ENCODE measurements at places on chromosomes 3 and 15. TPM values are rescaled to one million over a fixed set of nuclear protein-coding genes. Genes with fewer than 3 reads are reported as not detected.
A peak's percentile ranks its signal among the peaks of the same experiment; 100 is the strongest.

Gene ADIPOQ
- not detected for total RNA-seq

Gene SCN11A
- total RNA-seq = 0.12 TPM

Gene CYP19A1
- total RNA-seq = not detected

Gene DNAH12
- 0.23 TPM for total RNA-seq

Gene IGF2BP2
- 0.99 TPM for total RNA-seq

Gene PLSCR4
- not detected for total RNA-seq

Gene SNX1
- total RNA-seq = 98.8 TPM

Gene FBN1
- 0.58 TPM for total RNA-seq

Gene HHLA2
- total RNA-seq = 0.40 TPM

Gene GLDN
- total RNA-seq = not detected

GRCh38 chr15:65752151-65752700, 39.9 kb downstream of the DENND4A start:
- no peak for DNase-seq

GRCh38 chr15:76993114-76993725, 1.7 kb upstream of the PSTPIP1 start:
- DNase-seq = no peak

DNA sequence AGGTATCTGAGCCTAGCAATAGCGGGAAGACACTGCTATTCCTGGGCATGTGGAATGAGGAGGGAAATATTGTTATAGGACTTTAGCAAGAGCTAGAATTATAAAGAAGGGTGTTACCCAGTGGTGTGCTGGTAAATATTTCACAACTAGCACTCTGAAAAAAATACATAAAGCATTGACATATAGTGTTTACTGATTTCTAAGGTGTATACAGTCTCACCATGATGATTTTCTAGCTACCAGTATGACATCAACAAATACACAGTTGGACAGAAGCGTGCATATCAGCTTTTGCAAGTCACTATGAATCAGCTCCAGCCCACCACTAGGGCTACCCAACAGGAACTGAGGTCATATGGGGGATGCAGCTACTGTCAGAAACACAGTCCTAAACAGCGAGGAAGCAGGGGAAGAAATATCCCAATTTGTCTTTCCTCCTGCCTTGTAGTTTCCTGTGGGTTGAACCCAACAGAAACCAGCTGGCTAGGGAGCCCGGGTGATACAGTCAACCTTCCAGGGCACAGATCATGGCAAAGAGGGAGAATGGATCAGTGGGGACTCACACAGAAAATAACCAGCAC, 39.6 kb downstream of the HGD start:
- DNase-seq = no peak

GRCh38 chr3:46406788-46407611, at the start of the genes CCR5AS and CCRL2:
TSS of gene CCR5AS (minus strand) at chr3:46407066.
TSS of gene CCRL2 (plus strand) at chr3:46407259. CDS start at chr3:46408080, 821 bp downstream.
- DNase-seq = peak; percentile 18

DNA sequence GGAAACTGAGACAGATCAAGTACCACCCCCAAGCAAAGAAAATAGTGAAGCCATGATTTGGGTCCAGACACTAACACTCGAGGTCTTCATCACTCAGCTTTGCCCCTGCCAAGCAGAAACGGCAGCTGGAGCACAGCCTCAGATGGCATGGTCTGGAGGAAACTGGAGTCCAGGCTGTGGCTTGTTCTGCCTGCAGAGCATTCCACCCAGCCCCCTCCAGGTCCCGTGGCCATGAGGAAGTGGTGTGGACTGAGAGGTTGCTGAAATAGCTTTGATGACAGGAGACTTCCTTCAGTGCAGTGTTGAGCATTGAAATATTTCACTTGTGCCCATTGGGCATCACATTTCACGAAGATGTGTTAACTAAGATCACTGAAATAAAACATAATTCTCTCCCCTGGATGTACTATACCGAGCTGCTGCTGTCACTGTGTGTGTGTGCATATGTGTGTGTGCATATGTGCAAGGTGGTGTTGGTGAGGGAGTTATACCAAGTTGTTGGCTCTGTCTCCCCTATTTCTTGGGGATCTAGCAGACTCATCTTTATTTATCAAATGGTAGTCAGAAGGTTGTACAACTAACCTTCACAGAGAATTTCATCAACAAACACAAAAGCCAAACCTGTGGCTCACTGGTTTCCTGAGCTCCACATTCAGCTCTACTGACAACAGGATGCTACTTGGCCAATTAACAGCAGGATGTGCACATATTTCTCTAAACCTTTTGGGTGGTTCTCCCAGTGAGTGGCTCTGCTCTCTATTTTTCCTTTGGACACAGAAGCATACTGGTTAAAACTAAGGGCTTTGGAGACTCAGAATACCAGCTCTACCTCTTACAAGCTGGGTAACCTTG, 660.1 kb upstream of the CFAP20DC start:
- DNase-seq = peak; percentile 3

GRCh38 chr3:6739288-6739687, 121.6 kb upstream of the GRM7 start:
- no peak for DNase-seq

DNA sequence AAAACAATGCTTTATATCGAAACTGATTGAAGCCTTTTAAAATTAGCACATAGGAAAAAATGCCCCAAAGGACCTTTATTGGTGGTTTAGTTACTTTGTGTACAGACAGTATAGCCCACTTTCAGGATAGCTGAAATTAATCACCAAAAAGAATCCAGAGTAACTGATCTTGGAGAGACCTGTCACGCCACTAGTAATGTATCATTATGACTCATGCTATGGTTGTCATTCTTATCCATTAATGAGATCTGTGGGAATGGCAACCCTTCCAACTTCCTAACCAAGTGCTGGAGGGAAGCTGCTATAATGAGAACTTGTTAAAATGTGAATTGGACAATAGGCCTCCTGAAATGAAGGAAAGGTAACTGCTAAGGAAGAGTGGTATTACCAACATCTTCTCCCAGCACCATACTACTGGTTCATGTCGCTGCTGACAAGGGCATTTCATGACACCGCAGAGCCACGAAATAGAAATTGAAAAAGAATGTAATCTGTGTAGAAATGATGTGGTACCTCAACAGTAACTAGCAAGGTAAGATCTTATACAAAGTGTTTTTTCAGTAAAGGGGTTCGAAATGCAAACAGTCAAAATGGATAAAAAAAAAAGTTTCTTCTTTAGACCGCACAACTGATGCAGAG, 7.1 kb upstream of the EMC4 start:
- DNase-seq = no peak

DNA sequence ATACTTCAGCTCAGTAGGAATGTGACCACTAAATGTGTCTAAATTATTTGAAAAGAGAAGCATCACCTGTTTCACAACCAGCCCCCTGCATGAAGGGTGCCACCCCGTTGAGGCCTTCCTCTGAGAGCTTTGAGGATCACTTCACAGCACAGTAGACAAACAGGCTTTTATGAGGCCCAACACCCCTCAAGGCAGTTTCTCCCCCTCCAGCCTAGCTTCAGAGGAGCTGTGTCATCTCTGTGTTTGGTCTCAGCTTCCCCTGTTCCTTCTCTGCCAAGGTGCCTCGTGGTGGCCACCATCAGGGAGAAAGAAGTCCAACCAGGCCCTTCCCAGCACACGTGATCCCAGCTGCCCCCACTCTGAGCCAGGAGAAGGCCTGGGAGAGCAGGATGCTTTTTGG, 21.6 kb upstream of the DUSP7 start:
- DNase-seq = no peak

GRCh38 chr3:125232401-125232800, 19.9 kb upstream of the SLC12A8 start:
- DNase-seq = no peak

DNA sequence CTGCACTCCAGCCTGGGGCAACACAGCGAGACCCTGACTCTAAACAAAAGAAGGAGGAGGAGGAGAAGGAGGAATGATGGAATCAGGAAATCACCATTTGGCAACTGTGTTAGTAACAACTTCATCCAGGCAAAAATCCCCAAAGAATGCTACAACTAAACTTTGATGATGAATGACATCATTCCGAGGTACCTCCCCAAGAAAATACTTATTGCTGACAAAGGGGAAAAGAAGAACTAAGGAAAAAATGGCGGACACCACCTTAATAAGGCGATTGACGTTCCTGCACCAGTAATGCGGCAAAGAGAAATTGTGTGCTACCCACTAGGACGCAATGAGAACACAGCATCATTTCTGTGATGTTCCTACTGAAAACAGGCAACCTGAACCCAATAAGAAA, 78.2 kb upstream of the SLC6A11 start:
- no peak for DNase-seq

DNA sequence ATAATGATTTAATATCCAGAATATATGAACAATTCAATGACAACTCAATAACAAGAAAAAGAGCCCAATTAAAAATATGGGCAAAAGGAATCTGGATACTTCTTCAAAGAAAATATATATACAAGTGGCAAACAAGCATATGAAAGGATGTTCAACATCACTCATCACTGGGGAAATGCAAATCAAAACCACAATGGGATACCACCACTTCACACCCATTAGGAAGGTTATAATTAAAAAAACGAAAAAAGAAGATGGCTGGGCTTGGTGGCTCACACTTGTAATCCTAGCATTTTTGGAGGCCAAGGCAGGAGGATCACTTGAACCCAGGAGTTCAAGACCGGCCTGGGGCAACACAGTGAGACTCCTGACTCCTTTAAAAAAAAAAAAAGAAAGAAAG, 4.1 kb downstream of the CCDC12 start:
- no peak for DNase-seq

GRCh38 chr15:72559781-72560180, 85.7 kb downstream of the ARIH1 start:
- DNase-seq = no peak

DNA sequence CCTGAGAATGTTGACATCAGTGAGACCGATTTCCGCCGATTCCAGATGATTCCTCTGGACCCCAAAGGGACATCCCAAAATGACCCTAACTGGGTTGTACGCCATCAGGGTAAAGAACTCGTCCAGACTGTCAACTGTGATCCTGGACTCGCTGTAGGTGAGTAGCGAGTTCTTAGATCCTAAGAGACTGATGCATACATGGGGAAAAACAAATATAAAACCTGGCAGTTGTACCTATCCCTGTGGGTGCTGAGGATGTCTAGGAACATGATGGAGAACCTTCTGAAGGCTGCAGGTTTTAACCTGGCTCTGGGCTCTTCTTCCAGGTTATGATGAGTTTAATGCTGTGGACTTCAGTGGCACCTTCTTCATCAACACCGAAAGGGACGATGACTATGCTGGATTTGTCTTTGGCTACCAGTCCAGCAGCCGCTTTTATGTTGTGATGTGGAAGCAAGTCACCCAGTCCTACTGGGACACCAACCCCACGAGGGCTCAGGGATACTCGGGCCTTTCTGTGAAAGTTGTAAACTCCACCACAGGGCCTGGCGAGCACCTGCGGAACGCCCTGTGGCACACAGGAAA, 12.3 kb downstream of the THBS1 start:
- no peak for DNase-seq

DNA sequence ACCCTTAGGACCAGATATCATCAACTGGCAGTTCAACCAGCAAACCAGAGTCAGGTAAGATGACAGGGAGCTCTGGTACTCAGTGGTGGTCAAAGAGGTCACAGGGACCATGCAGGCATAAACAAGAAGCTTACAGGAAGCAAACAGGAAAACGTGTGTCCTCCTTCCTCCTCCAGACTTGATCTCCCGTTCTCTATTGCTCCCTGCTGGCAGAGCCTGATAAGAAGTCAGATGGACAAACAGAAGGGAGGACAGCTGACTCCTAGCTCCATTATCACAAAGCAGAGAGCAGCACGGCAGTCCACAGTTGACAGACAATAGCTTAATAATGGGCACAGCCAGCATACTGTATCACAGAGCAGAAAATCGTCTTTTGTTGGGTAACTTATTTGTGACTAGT, 156.5 kb upstream of the SLC2A2 start:
- no peak for DNase-seq

- no peak for DNase-seq
Measured at GRCh38 chr3:184561913-184562877, 610 bp downstream of the EPHB3 start.

GRCh38 chr15:100438570-100438969, 90.2 kb downstream of the CERS3 start:
- peak; percentile 10 for DNase-seq

Data from T-cell (primary cell).